ENCODE measurements at places on chromosomes 6 and 20. TPM values are rescaled to one million over a fixed set of nuclear protein-coding genes. Genes with fewer than 3 reads are reported as not detected.

DNA sequence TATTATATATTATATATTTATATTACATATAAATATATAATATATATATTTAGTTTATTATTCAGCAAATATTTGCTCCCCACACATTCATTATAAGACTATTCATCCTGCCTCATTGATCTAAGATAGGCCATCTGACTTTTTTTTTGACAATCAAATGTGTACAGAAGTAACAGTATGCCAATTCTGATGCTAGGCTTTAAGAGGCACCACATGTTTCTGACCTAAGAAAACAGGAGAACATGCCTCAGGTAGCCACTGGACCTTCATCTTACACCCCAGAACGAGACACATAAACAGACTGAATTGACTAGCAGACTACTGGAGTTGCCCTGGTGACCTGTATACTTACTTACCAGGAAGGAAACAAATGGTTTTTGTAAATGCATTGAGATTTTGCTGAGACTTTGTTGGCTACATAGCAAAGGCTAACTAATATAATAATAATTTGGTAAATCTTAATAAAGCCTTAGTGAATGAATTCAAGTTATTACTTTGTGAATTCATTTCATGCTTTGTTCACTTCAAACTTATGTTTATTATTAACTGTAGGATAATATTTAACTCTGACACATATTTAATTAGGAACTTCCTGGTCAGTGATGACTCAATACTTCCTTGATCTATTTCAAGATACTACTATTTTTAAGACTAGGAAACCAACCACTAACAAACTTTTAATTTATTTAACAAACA, 13.4 kb upstream of the MYO6 start:
- no peaks in the 10 kb centered on the region for H3K4me1 ChIP-seq
- no peak overlapping the region for H3K4me3 ChIP-seq
- peaks cover 2% of the 10 kb centered on the region for H3K27me3 ChIP-seq

- no peaks in the 10 kb centered on the region for H3K4me1 ChIP-seq
- H3K27ac ChIP-seq: no peak overlapping the region
- H3K4me3 ChIP-seq: no peak overlapping the region
- no peaks in the 10 kb centered on the region for H3K36me3 ChIP-seq
These were observed 62.6 kb upstream of the TMEM244 start for GRCh38 chr6:129923530-129924250.

- H3K27me3 ChIP-seq: no peaks in the 10 kb centered on the region
- no peak for DNase-seq
- no peak overlapping the region for H3K27ac ChIP-seq
These were observed 4.7 kb upstream of the LTV1 start for GRCh38 chr6:143838395-143838794.

DNA sequence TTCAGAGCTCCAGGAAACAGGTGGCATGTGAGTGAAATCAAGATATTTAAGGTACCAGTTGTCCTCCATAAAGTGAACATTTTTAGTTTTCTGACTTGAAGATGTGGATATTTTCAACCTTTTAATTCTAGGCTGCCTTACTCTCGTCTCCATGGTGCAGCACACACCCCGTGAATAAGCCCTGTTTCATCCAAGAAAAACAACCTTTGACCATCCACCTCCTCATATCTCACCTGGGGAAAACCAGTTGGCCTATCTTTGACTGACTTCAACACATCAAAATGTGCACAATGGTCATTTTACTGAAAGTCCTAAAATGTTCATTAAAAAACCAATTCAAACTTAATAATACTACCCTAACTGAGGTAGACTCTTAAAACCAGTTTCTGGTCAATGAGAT, 73.8 kb upstream of the CD2AP start:
- no peak overlapping the region for H3K27ac ChIP-seq
- no peak for DNase-seq
- no peaks in the 10 kb centered on the region for H3K36me3 ChIP-seq
- H3K4me1 ChIP-seq: no peaks in the 10 kb centered on the region
- peaks cover 5% of the 10 kb centered on the region for H3K27me3 ChIP-seq

DNA sequence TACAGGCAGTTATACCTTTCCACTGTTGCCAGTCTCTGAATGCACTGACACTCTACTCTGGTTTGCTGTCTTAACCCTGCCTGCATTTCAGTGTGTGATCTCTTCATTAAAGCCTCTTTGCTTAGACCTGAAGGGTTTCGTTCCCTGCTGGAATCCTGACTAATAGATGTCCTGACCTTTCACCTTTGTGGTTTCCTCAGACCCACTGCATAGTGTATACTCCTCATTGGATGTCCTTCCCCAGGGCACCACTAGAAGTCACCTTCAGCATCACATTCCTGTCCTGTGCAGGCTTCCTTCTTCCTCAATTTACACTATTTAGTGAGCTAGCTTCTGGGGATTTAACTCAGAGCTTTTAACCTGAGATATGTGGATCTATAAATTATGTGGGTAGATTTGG, 120.6 kb downstream of the RCAN2 start:
- DNase-seq: no peak
- H3K27ac ChIP-seq: no peak overlapping the region
- H3K4me1 ChIP-seq: no peaks in the 10 kb centered on the region
- no peak overlapping the region for H3K4me3 ChIP-seq

Gene ZC3H12D
- 10.7 TPM for total RNA-seq

Gene CDH26
- 0.47 TPM for total RNA-seq

Gene SLC16A10
- total RNA-seq: 3.2 TPM

Data from activated CD4-positive, alpha-beta T cell treated with anti-CD3 and anti-CD28 coated beads, Interleukin-2, amount 10 ng/mL, durations not matched to agents 7 days and 5 days (primary cell).